ENCODE measurements at places on chromosomes 1 and 21.

GRCh38 chr1:30321246-30321910 is 402.0 kb downstream of the MATN1 start:
- no peak for DNase-seq

DNA sequence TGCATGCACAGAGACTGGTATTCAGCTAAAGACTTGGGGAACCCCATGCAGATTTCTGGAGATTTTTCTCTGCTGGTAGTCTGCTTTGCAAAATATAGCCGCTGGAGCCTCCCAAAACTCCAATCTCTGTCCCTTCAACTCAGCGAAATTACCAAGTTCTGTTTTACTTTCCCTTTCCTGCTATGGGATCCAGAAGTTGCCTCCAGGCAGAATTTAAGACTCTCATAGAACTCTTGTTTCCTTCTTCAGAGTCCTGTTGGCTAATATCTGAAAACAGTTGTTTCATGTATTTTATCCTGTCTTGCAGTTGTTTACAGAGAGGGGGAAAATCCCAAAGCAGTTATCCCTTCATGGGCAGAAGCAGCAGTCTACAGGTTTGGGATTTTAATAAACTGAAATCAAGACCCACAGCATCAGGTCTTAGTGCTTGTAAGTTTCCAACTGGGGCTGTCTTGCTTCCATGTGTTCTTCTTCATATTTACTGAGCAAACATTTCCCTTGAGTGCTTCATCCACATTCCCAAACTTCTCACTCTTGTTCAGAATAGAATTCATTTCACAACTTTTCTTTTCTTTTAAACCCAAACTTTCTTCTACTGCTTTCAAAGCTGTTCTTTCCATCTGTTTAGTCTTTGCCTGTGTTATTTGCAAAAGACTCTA is 221.3 kb upstream of the DMRTA2 start:
- DNase-seq, result no peak

GRCh38 chr1:112307930-112308591 is 88.0 kb upstream of the CTTNBP2NL start:
- DNase-seq, result no peak

DNA sequence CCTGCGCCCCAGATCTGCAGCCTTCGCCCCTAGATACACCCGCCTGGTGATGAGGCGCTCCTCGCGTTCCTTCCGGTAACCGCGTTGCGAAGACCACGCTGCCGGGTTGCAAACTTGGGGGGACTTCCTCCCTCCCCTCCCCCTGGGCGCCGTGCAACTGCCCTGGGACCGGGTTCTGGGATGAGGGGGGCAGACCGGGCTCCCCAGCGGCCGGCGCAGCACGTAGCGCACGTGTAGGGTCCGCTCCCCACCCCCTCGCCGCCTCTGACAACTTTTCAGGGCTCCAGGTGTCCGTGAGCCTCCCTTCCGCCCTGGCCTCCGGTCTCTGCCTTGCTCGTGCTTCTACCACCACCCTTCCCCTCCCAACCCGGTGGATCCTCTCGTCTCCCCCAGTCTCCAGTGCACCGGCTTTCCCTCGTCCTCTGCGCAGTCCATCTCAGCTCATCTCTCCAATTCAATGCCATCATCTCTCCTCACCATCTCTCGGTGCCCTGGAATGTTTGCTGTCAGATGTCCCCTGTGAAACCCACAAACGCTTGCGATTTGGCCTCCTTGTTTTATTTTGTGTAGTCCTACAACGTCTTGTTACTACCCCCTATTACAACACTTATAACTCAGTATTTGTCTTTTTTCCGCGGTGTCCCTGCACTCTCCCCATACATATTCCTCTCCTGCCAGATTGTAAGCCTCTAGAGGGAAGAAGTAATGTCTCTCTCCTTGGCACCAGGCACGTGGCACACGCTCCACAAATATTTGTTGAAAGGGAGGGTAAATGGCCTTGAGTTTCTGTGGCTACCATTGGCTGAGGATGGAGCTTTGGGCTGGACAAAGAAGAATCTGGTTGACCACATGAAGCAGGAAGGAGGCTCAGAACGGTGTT is 782 bp downstream of the PCAT6 start:
- no peak for DNase-seq

Measured in inflammatory macrophage treated with lipopolysaccharide for 4 hours (primary cell).